Stomach (tissue), 19 donors: ENCODE measurements at places on chromosomes 12 and 14. TPM values are rescaled to one million over a fixed set of nuclear protein-coding genes. Genes with fewer than 3 reads are reported as not detected.

EIF2S3B gene
- 0.92 TPM for polyA plus RNA-seq

DTX1 gene
- polyA plus RNA-seq: 1.5 TPM

DNA sequence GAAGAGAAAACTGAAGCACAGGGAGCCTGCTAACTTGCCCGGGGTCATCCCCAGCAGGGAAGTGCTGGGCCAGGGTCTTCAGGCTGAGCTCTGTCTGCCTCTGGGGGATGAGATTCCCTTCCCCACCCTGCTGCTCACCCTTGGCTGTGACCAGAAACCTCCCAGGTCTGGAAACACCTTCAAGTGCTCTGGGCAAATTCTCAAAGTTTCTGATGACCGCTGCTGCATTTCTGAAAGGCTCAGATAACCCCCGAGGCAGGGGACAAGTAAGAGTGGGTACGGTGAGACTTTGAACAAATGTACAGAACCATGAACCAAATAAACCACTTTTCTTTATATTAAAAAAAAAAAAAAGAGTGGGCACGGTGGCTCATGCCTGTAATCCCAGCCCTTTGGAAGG, 41.3 kb downstream of the LTBP2 start:
- H3K4me1 ChIP-seq: peaks cover 12% of the 10 kb centered on the region
- no peak for DNase-seq
- peak overlapping the region; percentile 84 for H3K27ac ChIP-seq
- H3K4me3 ChIP-seq: no peak overlapping the region
- H3K36me3 ChIP-seq: no peaks in the 10 kb centered on the region

GRCh38 chr12:111129149-111129767, 208.9 kb upstream of the MYL2 start:
- no peaks in the 10 kb centered on the region for H3K27me3 ChIP-seq
- H3K4me3 ChIP-seq: no peak overlapping the region
- H3K27ac ChIP-seq: no peak overlapping the region

GRCh38 chr12:102946042-102946441, 11.4 kb upstream of the ASCL1 start:
- peaks cover under 1% of the 10 kb centered on the region for H3K27me3 ChIP-seq
- H3K4me1 ChIP-seq: peaks cover 8% of the 10 kb centered on the region

DNA sequence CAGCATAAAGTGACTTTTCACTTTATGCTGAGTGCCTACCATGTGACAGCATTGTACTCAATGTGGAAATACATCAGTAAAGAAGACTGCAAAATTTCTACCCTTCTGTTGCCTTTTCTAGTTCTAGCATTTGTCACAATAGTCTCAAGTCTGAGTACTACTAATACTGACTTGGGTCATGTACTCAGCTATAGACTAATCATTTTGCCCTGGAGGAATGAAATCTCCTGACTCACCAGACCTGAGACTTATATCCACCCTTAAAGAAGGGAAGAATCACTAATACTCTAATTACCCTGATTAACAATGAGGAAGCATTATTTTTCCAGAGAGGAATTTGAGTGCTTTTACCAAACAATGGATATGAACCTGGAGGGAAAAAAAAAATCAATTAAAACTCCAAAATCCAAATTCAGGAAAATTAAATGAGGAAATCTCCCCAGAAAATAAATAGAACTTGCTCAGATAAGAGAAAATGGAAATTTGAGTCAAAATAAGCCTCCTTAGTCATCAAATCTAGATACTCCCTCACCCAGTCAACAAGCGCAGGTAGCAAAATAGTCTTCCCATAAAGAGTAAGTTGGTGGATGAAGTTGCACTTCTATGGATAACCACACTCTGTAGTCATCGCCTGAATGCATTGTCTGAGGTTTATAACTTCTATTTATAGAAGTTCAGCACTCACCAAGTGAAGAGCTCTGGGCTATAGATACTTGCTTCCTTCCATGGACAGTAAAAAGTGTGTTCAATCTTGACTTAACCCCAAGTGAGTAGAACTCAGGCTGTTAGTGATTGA, 386.6 kb downstream of the SYT1 start:
- no peak for DNase-seq
- H3K36me3 ChIP-seq: no peaks in the 10 kb centered on the region
- no peaks in the 10 kb centered on the region for H3K27me3 ChIP-seq

GRCh38 chr14:52951681-52952554, 1.1 kb upstream of the FERMT2 start:
- no peaks in the 10 kb centered on the region for H3K27me3 ChIP-seq
- H3K27ac ChIP-seq: peak overlapping the region; percentile 99
- H3K4me3 ChIP-seq: peak overlapping the region; percentile 72
- peaks cover 9% of the 10 kb centered on the region for H3K4me1 ChIP-seq

DNA sequence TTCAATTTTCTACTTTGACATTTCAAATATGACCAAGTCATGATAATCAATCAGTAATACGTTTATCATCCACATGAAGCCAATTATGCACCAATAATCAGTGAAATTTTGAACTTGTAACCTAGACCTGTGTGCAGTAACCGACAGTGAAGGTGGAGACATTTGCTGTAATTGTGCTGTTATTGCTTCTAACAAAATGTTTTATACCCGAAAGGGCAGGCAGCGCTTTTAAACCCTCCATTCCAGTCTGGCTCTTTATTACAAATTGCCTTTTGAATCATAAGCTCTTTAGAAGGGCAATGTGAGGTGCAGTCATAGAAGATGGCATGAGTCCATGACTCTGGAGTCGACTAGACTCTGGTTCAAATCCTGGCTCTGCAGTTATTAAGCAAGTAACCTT, 135.7 kb downstream of the GXYLT1 start:
- H3K27me3 ChIP-seq: no peaks in the 10 kb centered on the region
- no peak overlapping the region for H3K4me3 ChIP-seq
- DNase-seq: no peak
- H3K27ac ChIP-seq: no peak overlapping the region
- H3K4me1 ChIP-seq: no peaks in the 10 kb centered on the region
